Colonic mucosa (tissue), 4 donors: ENCODE measurements at places on chromosomes 2 and 18. TPM values are rescaled to one million over a fixed set of nuclear protein-coding genes. Genes with fewer than 3 reads are reported as not detected.

The MCM6 gene
- 14.2 TPM for total RNA-seq

The RNF152 gene
- 50.1 TPM for total RNA-seq

The SERPINB13 gene
- total RNA-seq = not detected

The BUB1 gene
- 14.7 TPM for total RNA-seq

The CROCC2 gene
- total RNA-seq = 0.05 TPM

The GPD2 gene
- total RNA-seq = 76.2 TPM

The TRPM8 gene
- not detected for total RNA-seq

The CFC1 gene
- 0.44 TPM for total RNA-seq

The GALNT13 gene
- 0.07 TPM for total RNA-seq

The FIGN gene
- total RNA-seq = 0.58 TPM

DNA sequence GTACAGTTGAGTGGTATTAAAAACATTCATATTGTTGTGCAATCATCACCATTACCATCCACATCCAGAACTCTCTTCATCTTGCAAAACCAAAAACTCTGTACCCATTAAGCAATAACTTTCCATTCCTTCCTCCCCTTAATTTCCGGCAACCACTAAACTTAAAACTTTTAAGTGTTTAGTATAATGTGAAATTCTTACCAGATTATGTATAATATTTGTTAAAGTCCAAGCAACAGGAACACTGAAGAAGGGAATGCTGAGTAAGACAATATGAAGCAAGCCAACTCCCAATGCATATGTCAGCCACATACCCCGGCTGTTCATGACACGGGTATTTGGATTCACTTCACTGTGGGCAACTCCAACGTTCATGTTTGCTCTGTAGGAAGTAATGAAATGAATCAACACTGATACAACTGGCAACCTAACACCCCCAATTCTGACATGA lies 1.9 kb downstream of the ORMDL1 start:
- no peak for DNase-seq

- DNase-seq = no peak
Observed at GRCh38 chr18:686339-687111, 25.9 kb downstream of the ENOSF1 start.

DNA sequence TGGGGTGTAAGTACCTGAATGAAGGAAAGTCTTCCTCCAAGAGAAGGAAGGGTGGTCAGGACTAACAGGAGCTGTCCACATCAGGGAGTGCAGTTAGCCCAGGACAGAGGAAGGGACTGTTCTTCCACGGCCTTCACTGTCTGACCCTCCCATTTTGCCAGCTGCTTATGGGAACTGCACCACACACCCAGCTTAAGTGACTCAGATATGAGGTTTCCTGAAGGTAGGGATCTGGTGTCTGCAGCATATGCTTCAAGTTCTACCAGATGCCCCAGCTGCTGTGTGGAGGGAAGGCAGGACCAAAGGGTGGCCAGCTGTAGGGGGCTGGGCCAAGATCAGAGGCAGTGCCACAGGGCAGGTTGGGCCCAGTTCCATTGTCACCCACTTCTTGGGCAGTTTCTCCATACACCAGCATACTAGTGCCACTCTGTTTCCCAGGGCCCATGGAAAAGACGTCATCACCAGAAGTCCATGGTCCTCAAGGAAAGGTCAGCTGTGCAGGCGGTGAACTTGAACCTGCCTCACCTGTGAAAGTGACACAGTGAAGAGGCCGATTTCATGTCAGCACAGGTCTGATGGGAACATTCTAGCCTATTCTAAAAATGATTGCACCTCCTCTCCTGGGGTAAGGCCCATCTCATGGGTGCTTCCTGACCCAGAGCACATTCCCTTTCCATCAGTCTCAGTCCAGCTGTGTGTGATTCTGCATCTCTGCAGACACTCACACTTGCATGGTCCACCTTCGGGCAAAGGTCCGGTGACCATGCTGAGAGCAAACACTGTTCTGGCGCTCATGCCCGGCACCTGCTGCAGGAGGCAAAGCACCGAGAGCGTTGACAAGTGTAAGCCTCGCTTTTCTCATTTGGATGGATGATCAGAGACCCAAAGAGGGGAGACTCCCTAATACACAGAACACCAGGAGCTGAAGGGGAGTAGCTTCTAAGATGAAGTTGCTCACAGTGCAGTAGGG lies 68.0 kb downstream of the ACAA2 start:
- no peak for DNase-seq

- DNase-seq = no peak
Observed at GRCh38 chr18:80191264-80191663, 56.0 kb downstream of the PARD6G start.

DNA sequence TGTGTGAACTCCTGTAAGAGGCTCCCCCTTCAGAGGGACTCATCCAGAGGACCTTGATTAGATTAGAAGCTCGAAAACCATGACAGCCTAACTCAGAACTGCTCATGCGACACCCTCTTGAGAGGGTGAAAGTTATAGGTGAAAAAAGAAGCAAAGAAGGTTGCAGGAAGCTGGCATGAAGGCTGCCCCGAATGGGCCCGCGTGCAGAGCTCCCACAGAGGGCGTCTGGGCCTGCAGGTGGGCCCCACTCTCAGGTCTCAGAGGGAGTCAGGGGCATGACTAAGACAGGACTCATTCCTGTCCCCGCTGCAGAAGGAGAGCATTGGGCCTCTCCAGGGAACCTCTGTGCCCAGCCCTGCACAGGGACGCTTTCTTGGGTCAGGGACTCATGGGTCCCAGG lies 235.4 kb downstream of the EIPR1 start:
- no peak for DNase-seq

- no peak for DNase-seq
Observed at GRCh38 chr2:227933884-227934283, 62.5 kb downstream of the DAW1 start.

DNA sequence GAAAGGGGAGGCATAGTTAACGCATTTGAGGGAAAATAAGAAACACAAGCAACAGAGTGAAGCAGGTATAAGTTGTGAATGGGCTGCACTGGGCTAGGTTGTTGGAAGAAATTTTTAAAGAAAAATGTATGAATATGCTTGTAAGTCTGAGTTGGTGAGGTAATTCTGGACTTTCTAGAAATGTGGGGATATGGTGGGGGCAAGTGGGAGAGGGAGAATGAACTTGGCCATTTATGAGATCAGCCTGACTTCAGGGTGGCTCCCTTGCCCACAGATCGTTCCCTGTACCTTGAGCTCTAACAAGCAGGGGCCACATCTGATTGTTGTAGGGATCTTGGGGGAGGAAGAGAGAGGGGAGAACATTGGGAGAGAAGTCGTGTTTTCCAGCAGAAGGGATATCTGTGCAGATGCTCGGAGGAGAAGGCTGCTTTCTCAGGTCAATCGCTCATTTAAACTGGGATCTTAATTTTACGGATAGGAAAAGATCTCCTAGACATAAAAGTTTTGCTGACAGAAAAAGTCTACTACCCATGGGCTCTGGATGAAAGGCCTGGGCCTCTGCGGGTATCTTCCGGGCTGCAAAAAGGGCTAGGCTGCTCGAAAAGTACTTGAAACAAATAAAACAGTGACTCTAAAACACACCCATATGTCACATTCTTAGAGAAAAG lies 42.5 kb upstream of the FZD5 start:
- DNase-seq = no peak

DNA sequence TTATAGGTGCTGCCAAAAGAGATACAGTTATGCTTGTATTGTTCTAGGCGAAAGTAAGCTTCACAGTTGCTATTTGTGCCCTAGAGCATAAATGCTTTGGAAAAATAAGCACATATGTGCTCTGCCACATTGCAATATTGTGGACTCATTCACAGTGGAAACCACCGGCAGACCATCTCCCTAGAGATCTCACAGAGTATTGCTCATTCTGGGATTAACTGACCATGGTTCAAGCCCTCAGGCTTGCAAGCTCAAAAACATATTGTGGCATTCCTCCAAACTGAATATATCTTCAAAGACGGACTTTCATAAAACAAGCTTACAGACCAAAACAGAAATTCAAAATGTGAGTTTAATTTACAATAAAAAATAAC lies 158.2 kb upstream of the CCDC150 start:
- DNase-seq = no peak

- no peak for DNase-seq
Observed at GRCh38 chr2:13536941-13537340, 820.2 kb downstream of the TRIB2 start.

DNA sequence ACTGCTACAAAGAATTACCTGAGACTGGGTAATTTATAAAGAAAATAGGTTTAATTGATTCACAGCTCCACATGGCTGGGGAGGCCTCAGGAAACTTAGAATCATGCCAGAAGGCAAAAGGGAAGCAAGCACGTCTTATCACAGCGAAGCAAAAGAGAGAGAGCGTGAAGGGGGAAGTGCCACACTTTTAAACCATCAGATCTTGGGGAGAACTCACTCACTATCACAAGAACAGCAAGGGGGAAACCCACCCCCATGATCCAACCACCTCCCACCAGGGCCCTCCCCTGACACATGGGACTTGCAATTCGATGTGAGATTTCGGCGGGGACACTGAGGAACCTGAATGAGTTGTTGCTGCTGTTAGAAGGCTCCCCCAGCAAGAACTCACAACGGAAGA lies 220.2 kb upstream of the PIEZO2 start:
- DNase-seq = no peak

- DNase-seq = no peak
Observed at GRCh38 chr2:40751981-40752380, 300.1 kb upstream of the SLC8A1 start.

- DNase-seq = no peak
Observed at GRCh38 chr2:109080757-109081156, 48.2 kb upstream of the SH3RF3 start.

- DNase-seq = no peak
Observed at GRCh38 chr18:62044490-62045000, 142.3 kb downstream of the PIGN start.

GRCh38 chr2:41763141-41763540 lies 284.7 kb upstream of the PKDCC start:
- DNase-seq = no peak

GRCh38 chr18:34880882-34881834 lies 160.1 kb upstream of the MAPRE2 start:
- DNase-seq = no peak

GRCh38 chr18:42872838-42873237 lies 242.6 kb downstream of the RIT2 start:
- DNase-seq = no peak

DNA sequence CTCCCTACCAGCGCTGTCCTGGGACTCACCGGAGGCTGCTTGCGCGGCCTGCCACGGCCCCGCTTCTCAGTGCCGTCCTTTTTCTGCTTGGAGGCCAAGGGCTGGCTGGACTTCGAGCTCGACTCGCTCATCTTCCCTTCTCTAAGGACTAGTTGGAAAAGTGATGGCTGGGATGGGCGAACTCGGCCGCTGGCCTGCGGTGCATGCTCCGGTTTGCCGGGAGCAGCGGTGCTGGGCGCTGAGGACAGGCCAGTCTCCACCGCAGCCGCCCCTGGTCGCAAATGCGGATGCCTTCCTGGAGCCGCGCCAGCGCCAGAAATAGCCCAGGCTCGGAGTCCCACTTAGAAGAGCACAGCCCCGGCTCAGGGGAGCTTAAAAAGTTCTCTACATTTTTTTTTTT lies 3.1 kb downstream of the C2orf81 start:
- no peak for DNase-seq

DNA sequence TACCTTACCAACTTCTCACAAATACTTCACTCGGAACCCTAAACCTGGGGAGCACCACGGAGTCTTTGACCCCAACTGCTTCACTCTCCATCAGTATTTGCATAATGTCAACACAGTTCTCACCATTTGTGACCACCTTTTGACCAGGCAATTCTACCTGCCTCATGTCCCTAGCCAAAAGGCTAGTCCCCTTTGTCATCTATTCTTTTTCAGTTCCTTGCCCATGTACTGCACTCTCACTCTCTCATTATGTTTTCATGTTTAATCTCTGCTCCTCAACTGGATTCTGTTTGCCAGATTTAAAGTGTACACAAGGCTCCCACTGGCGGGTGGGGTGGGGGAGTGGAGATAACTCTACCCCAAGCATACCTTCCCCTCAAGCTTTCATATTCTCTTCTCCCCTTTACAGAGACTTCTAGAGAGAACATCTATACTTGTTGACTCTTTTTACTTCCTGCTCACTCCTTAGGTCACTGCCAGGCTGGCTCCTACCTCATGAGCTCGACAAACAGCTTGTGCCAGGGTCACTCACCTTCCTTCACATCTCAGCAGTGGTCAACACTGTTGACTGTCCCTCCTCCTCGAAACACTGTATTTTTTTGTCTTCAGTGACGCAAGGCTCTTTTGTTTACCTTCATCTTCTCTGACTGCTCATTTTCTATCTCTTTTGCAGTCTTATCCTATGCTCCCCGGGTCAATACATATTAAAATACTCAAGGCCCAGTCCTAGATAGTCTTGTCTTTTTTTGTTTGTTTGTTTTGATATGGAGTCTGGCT lies 88.7 kb upstream of the MAP4K3 start:
- DNase-seq = no peak

DNA sequence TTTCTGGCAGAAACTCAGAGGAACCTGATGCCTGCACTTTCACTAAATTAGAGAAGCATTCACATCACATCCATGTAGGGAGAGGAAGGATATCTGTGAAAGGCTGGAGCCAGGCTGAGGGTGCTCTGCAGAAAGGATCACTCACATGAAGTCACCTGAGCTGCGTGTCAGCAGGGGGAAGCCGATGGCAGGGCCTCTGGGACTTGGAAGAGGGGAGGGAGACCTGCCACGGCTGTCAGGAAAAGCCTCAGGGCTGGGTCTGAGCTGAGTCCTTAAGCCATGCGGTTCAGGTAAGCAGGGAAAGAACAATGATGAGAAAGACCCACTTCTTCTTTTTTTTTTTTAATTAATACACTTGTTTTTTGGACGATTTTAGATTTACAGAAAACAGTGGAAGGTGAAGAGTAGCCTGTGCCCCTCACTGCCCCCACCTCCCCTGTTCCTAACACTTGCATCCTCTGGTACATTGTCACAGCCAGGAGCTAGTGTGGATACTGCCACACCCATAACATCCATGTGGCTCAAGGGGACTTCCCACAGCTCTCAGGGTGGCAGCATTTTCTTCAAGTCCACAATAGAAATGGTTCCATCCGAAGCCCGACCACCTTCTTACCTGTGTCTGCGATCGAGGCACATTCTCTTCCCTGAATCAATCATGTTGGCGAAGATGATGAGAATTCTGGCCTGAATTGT lies 156.5 kb upstream of the TPO start:
- no peak for DNase-seq

DNA sequence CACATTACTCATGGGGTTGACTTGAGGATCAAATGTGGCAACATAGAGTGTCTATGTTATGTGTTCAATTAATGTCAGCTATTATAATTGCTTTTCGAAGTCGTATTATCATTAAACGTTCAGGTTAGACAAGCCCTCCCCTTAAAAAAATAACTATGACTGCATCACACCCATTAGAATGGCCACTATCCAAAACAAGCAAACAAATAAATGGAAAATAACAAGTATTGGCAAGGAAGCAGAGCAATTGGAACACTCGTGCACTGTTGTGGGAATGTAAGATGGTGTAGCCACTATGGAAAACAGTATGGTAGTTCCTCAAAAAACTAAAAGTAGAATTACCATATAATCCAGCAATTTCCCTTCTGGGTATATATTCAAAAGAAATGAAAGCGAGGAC lies 10.0 kb upstream of the CTIF start:
- no peak for DNase-seq

GRCh38 chr18:45733535-45733934 lies 9.6 kb downstream of the SLC14A1 start:
- no peak for DNase-seq
